ENCODE measurements at places on chromosomes 3 and 15.

DNA sequence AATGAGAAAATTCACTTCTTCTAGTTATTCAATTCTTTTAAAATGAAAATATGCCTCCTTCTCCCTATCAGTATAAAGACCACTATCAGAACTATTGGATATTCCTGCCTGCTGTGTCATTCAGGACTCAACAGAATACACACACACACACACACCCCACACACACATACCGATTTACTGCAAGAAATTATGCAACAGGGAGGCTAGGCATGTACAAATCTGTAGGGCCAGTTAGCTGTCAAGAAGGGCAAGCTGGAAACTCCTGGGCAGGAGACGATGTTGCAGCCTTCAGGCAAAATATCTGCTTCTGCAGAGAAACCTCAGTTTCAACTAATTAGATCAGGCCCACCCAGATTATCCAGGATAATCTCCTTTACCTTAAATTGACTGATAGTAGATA is 13.9 kb upstream of the RYR3 start:
- no peak for DNase-seq

GRCh38 chr15:78415284-78415683 is 22.7 kb upstream of the IREB2 start:
- no peak for DNase-seq

- no peak for DNase-seq
These were observed 18.0 kb upstream of the RAB7A start for GRCh38 chr3:128707928-128708494.

DNA sequence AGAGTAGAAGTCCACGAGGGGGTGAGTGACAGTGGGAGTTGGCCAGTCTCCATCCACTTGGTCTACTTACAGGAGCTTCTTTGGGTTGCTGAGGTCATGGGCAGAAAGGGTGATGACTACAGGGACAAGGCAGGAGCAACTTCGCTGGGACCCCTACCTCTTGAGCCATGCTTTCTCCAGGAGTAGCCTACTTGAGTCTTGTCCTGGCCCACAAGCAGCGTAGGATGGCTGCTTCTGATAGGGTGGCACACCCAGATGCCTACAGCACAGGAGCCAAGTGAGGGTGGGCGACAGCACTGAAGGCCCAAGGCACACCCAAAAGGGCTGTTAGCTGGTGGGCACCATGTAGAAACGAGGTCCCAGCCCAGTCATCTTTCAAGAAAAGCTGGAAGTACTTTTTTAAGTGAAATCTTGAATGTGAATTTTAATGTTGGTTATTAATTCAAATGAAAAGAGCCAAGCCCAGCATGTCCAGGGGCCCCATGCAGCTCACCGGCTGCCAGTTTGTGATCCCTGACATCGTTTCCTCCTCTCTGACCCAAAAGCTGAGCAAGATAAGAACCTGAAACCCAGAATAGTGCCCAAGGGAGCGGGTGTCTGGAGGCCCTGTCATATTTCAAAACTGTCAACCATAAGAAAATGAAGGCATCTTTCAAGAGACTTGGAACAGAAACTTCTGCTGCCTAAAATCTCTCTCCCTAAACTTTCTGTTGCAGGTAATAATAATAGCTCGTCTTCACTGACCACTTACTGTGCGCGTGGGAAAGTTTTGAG is 2.2 kb upstream of the CPEB1 start:
- no peak for DNase-seq

DNA sequence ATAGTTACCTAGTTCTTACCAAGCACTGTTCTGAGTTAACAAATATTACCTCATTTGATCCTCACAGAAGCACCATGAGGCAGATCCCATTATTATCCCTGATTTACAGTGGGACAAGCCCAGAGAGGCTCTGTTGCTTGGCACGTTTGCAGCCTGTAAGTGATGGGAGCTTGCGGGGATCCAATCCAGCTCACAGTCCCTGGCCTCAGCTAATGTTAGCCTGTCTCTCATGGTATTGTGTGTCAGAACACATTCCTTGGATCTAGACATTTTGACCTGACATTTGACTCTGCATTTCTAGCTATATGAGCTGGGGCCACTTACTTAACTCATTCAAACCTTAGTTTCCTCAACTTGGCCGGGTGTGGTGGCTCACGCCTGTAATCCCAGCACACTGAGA is 246.9 kb upstream of the LRTM1 start:
- DNase-seq = no peak
